Sigmoid colon (tissue), 7 donors: ENCODE measurements at places on chromosomes 12 and 14. TPM values are rescaled to one million over a fixed set of nuclear protein-coding genes. Genes with fewer than 3 reads are reported as not detected.

GRCh38 chr14:59362513-59362912 is 102.7 kb downstream of the GPR135 start:
- H3K27me3 ChIP-seq: no peaks in the 10 kb centered on the region
- no peak for DNase-seq
- no peak overlapping the region for H3K4me3 ChIP-seq
- H3K4me1 ChIP-seq: peaks cover 40% of the 10 kb centered on the region

GRCh38 chr12:48001505-48002413 is 2.5 kb downstream of the COL2A1 start:
- H3K36me3 ChIP-seq: no peaks in the 10 kb centered on the region
- peaks cover 92% of the 10 kb centered on the region for H3K27me3 ChIP-seq
- no peak for DNase-seq

Gene VRTN
- not detected for total RNA-seq

Gene C12orf56
- 0.28 TPM for total RNA-seq

- H3K27ac ChIP-seq: no peak overlapping the region
- no peak overlapping the region for H3K4me3 ChIP-seq
- no peaks in the 10 kb centered on the region for H3K27me3 ChIP-seq
- H3K36me3 ChIP-seq: no peaks in the 10 kb centered on the region
Observed at GRCh38 chr12:82326905-82327503, 31.2 kb downstream of the CCDC59 start.

Gene CLEC4C
- total RNA-seq: not detected

- no peak overlapping the region for H3K27ac ChIP-seq
- no peaks in the 10 kb centered on the region for H3K4me1 ChIP-seq
- H3K27me3 ChIP-seq: peaks cover 13% of the 10 kb centered on the region
- no peak overlapping the region for H3K4me3 ChIP-seq
- no peak for DNase-seq
Observed at GRCh38 chr14:92906823-92907222, 16.1 kb upstream of the CHGA start.

GRCh38 chr12:80607361-80608135 is 99.9 kb upstream of the MYF6 start:
- no peaks in the 10 kb centered on the region for H3K27me3 ChIP-seq
- no peaks in the 10 kb centered on the region for H3K4me1 ChIP-seq
- H3K36me3 ChIP-seq: no peaks in the 10 kb centered on the region
- no peak overlapping the region for H3K4me3 ChIP-seq
- no peak overlapping the region for H3K27ac ChIP-seq
- no peak for DNase-seq

DNA sequence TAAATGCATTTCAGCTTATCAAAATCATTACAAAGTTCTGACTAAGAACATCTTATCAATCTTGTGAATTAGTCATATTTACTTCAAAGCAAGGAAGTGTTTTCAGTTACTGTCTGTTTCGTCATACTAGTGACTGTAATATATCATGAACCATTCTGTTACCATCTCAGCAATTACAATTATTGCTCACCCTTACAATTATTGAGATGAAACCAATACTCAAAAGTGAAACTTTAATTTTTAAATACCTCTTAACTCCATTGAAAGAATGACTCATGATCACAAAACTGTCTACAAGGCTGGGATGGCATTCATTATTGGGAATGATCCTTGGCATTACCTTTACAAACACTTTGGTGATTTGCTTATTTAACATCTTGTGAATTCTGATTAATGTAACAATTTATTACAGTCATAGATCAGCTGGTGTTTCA is 90.3 kb downstream of the RPS6KA5 start:
- H3K4me1 ChIP-seq: no peaks in the 10 kb centered on the region
- no peak for DNase-seq
- H3K4me3 ChIP-seq: no peak overlapping the region

GRCh38 chr12:90261283-90261682 is 552.6 kb upstream of the ATP2B1 start:
- H3K36me3 ChIP-seq: no peaks in the 10 kb centered on the region
- H3K4me1 ChIP-seq: no peaks in the 10 kb centered on the region
- H3K27ac ChIP-seq: no peak overlapping the region

DNA sequence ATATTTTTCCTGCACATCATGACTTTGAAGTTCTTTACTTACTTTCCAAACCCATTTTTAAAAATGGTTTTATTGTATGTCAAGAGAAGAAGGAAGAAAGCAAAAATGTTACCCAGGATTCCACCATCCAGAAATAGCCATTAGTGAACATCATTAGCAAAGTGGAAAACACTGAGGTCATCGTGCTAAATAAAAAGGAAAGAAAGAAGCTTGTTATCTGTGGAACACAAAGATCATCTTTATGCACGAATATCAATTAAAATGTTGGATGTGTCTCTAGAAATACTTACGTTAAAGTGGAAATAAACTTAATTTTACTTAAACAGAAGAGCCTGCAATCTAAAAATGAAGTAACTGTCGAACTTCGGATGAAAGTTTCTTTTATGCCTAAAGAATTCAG is 27.3 kb downstream of the SFSWAP start:
- H3K27ac ChIP-seq: peak overlapping the region; percentile 4
- no peaks in the 10 kb centered on the region for H3K27me3 ChIP-seq
- DNase-seq: no peak
- H3K36me3 ChIP-seq: peaks cover 44% of the 10 kb centered on the region
- H3K4me1 ChIP-seq: no peaks in the 10 kb centered on the region
- H3K4me3 ChIP-seq: no peak overlapping the region

Gene UNG
- 12.2 TPM for total RNA-seq

Gene KRT6C
- not detected for total RNA-seq

GRCh38 chr14:96178461-96179321 is 25.9 kb upstream of the BDKRB2 start:
- no peaks in the 10 kb centered on the region for H3K36me3 ChIP-seq
- peak overlapping the region; percentile 67 for H3K27ac ChIP-seq
- H3K27me3 ChIP-seq: no peaks in the 10 kb centered on the region
- no peak for DNase-seq
- H3K4me3 ChIP-seq: no peak overlapping the region

- peaks cover 7% of the 10 kb centered on the region for H3K4me1 ChIP-seq
- H3K36me3 ChIP-seq: no peaks in the 10 kb centered on the region
- no peak overlapping the region for H3K27ac ChIP-seq
- no peak overlapping the region for H3K4me3 ChIP-seq
Observed at GRCh38 chr14:94481468-94482131, 5.6 kb upstream of the SERPINA9 start.

GRCh38 chr12:10457760-10458159 is 4.6 kb upstream of the KLRC1 start:
- H3K27ac ChIP-seq: no peak overlapping the region
- H3K4me3 ChIP-seq: no peak overlapping the region
- no peaks in the 10 kb centered on the region for H3K27me3 ChIP-seq
- H3K4me1 ChIP-seq: no peaks in the 10 kb centered on the region
- no peaks in the 10 kb centered on the region for H3K36me3 ChIP-seq

- H3K27me3 ChIP-seq: no peaks in the 10 kb centered on the region
- H3K36me3 ChIP-seq: peaks cover 35% of the 10 kb centered on the region
- H3K27ac ChIP-seq: no peak overlapping the region
- H3K4me3 ChIP-seq: no peak overlapping the region
Observed at GRCh38 chr14:50383618-50384225, 13.0 kb downstream of the CDKL1 start.

- H3K27me3 ChIP-seq: no peaks in the 10 kb centered on the region
- no peaks in the 10 kb centered on the region for H3K36me3 ChIP-seq
- no peak overlapping the region for H3K4me3 ChIP-seq
- H3K4me1 ChIP-seq: no peaks in the 10 kb centered on the region
- no peak overlapping the region for H3K27ac ChIP-seq
Observed at GRCh38 chr12:42794806-42795205, 205.3 kb upstream of the PRICKLE1 start.

GRCh38 chr12:89827592-89827991 is 119.0 kb upstream of the ATP2B1 start:
- H3K36me3 ChIP-seq: no peaks in the 10 kb centered on the region
- no peak overlapping the region for H3K27ac ChIP-seq
- H3K4me1 ChIP-seq: no peaks in the 10 kb centered on the region
- H3K4me3 ChIP-seq: no peak overlapping the region
- no peaks in the 10 kb centered on the region for H3K27me3 ChIP-seq

Gene BDKRB2
- 3.6 TPM for total RNA-seq

- no peak overlapping the region for H3K27ac ChIP-seq
- H3K4me1 ChIP-seq: no peaks in the 10 kb centered on the region
- H3K4me3 ChIP-seq: no peak overlapping the region
- DNase-seq: no peak
- H3K36me3 ChIP-seq: no peaks in the 10 kb centered on the region
Observed at GRCh38 chr12:65565601-65566560, 258.4 kb upstream of the HMGA2 start.

Gene PPFIA2
- total RNA-seq: 4.4 TPM

Gene VDR
- total RNA-seq: 1.9 TPM

DNA sequence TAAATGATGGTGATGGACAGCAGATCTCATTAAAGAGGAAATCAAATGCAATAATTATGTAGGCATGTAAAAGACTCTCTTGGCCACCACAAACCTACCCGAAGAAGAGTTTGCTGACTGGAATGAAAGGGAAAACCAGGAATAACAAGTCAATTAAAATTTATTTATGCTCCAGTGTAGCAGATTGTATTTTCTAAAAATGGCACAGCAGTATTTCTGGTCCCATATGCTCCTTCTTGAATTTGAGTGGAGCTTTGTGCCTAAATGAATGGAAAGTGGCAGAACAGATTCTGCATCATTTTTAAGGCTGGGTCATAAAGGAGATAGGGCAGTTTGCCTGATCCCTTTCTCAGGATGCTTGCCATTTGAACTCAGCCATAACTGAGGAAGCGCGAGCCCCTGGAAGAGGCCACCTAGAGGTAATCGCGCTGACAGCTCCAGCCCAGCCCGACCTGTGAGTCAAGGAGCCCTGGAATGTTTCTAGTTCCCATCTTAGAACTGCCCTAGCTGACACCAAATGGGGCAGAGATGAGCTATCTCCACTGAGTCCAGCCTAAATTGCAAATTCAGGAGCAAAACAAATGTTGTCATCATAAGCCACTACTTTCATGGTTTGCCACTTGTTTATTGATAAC is 229.2 kb upstream of the TMTC1 start:
- no peak overlapping the region for H3K4me3 ChIP-seq
- no peaks in the 10 kb centered on the region for H3K27me3 ChIP-seq
- H3K36me3 ChIP-seq: no peaks in the 10 kb centered on the region
- H3K4me1 ChIP-seq: no peaks in the 10 kb centered on the region
- no peak for DNase-seq

DNA sequence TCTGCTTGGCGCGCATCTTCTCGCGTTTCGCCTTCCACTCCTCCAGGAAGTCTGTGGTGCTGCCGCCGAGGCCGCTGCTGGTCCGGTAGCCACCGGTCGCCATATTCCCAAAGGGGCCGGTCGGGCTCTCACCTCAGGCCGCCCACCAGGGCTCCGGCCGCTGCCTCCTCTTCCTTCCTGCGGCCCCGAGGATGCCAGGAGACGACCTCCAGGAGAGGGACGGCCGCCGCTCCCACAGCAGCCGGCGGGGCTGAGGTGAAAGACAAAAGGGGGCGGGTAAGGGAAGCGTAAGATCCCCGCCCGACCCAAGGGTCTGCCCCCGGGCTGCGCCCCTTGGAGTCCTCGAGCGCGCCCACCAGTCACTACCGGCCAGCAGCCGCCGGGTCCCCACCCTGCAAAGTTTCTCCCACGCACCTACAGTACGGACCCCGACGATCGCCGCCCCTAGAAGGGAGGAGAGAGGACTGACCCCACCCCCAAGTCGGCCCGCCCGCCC is 574 bp downstream of the PAWR start:
- H3K27ac ChIP-seq: peak overlapping the region; percentile 83
- H3K4me3 ChIP-seq: peak overlapping the region; percentile 85
- DNase-seq: no peak
- no peaks in the 10 kb centered on the region for H3K27me3 ChIP-seq

- peaks cover 4% of the 10 kb centered on the region for H3K27me3 ChIP-seq
- H3K4me3 ChIP-seq: no peak overlapping the region
- H3K27ac ChIP-seq: no peak overlapping the region
- H3K4me1 ChIP-seq: no peaks in the 10 kb centered on the region
- H3K36me3 ChIP-seq: no peaks in the 10 kb centered on the region
Observed at GRCh38 chr14:100872259-100873095, 31.0 kb downstream of the RTL1 start.

Gene BEGAIN
- total RNA-seq: 0.49 TPM

DNA sequence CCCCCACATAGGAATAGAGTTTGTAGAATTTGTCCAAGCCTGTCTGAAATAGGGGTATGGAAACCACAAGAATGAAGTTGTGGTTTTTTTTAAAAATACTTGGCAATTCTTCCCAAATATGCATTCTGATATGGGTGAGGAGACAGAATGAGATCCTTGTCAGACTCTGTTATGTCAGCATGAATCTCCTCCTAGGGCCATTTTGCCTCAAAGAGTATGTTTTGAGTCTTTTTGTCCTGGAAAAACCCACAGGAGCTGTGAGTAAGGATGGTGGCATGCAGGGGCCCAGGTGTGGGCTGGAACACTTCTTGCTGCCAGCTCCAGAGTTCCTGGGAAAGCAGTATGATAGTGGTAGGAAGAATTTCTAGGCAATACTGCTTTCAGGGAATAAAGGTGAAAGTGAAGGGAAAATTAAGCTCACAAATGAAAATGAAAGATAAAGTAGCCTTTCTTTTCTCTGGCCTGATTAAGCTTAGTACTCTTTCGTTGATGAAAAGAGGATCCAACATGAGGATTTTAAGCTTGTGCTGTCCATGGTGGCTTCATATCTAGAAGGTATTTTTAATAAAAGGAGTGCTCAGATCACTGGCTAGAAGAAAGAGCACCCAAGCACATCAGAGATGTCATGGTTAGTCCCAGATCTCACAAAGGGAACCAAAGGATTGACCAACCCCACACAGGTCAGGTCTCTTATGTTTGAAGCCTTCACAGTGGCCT is 130.8 kb downstream of the LLPH start:
- no peaks in the 10 kb centered on the region for H3K4me1 ChIP-seq
- H3K4me3 ChIP-seq: no peak overlapping the region
- no peaks in the 10 kb centered on the region for H3K36me3 ChIP-seq
- no peaks in the 10 kb centered on the region for H3K27me3 ChIP-seq
- DNase-seq: no peak

GRCh38 chr14:49134940-49135339 is 451.2 kb downstream of the RPS29 start:
- H3K36me3 ChIP-seq: no peaks in the 10 kb centered on the region
- DNase-seq: no peak
- H3K4me1 ChIP-seq: no peaks in the 10 kb centered on the region
- H3K27me3 ChIP-seq: no peaks in the 10 kb centered on the region
- H3K4me3 ChIP-seq: no peak overlapping the region
